ENCODE measurements at places on chromosomes 5 and 9.
A peak's percentile ranks its signal among the peaks of the same experiment; 100 is the strongest.

- peak; percentile 44 for DNase-seq
Observed at GRCh38 chr9:27528886-27529315, 713 bp downstream of the MOB3B start.

DNA sequence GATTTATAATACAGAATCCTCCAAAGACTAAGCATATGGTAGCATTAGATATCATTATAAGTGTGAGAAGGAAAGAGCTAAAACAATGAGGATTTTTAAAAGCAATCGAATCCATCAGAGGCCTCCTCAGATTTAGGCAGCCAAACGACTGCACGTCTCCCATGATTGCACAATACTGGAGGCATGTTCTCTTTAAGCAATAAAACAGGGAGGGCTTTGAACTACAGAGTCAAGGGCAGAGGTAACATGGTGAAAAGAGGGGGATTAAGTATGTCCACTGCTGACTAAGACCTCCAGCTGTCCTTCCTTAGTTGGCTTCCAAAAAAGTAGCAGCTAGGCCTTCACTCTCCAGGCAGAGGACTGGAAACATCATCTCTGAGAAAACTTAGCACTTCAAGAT is 298.7 kb upstream of the RGMB start:
- no peak for DNase-seq

DNA sequence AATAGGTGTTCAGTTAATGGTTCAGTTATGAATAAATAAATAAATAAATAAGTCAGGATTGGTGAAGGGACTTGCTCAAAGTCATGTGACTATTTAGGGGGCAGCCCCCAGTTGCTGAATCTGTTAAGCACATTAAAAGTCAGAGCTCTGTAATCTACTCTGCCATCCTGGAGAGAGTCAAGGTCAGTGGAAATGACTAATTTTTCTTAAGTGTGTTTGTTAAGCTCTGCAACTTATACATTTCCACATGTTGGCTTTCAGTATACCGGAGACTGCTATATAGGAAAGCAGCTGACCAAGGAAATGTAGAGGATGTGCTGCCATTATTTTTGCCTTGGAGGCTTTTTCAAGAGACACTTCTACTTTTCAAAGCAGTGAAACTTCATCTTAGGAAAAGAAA is 57.9 kb downstream of the KIAA1958 start:
- DNase-seq: no peak

DNA sequence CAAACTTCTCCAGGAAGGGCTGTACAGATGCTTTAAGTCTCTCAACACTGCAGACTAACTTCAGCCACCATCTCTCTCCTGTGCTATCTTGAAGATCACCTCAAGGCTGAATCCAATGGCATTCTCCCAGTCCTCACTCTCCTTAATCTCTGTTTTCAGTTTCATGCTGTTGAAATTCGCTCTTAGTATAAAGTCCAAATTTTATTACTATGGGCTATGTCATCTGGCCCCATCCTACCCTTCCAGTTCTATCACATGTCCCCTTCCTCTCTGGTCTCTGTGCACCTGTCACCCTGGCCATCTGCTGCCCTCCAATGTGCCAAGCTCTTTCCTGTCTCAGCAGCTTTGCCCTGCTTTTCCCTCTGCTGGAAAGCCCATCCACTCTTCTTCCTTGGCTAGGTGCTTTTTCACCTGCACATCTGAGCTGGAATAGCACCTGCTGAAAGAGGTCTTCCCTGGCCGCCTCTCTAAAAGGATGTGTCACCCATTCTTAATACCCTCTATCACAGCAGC is 284.7 kb upstream of the MAP3K1 start:
- no peak for DNase-seq

DNA sequence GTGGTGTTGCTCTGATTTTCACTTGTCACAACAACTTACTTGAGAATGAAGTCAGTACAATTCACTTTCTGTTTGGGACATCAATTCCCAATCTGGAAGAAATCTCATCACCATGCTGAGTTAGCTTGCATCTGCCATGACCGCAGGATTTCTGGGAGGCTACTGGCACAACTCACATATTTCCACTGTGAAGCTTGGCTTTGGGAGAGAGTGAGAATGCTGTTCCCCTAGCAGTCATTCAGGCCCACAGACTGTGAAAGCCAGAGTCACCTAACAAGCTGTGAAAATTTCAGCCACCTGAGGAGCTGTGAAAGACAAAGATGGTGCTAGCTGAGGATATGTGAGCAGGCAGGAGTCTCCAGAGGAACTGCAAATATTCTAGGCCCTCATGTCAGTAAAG is 365.2 kb upstream of the TUSC1 start:
- no peak for DNase-seq
